Stimulated activated CD4-positive, alpha-beta T cell treated with anti-CD3 and anti-CD28 coated beads, Interleukin-15, amount 100 ng/mL, for 48 hours (primary cell): ENCODE measurements at places on chromosomes 2 and 18.

DNA sequence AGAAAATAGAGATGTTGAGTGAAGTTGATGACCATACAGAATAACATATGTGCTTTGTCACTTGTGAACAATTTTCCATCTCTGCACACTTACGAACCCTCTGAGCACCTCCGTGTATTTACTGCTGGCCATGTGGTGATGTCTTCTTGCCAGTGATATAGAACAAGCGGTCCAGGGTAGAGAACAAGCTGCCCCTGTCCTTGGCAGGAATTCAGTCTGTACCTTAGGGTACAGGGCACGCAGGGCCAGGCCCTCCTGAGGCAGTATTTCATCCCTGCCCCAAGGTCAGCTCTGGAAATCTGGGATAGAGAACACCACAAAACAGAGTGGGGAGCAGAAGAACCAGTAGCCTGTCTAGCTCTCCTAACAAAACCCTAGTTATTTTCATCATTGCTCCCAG, 44.6 kb downstream of the CDCA7 start:
- DNase-seq: no peak

GRCh38 chr2:171210864-171211431, 50.3 kb upstream of the TLK1 start:
- peak; percentile 12 for DNase-seq

- DNase-seq: no peak
Observed at GRCh38 chr2:233892793-233893192, 24.4 kb upstream of the TRPM8 start.

GRCh38 chr18:8084160-8084559, 517.0 kb downstream of the PTPRM start:
- no peak for DNase-seq

DNA sequence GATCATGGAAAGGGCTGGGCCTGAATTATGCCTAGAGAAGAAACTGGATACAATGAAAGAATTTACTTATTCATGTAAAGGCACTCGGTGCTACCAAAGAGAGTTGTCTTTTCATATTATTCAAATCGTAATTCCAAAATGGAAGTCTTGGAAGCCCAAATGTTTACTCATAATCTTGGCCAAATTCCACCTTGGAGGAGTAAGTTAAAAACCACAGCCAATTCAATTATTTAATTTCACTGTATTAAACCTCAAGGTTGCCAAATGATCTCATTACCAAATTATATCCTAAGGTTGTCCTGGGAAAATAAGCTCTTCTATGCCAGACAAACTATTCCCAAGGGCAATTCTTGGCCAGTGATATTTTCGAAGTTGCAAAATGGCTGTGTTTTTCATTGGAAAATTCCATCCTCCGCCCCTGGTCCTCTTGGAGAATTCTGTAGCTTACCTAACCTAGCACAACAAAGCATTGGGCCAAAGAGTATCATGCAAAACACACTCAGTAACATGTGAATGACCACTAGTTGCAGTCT, 11.1 kb upstream of the VPS4B start:
- DNase-seq: no peak

DNA sequence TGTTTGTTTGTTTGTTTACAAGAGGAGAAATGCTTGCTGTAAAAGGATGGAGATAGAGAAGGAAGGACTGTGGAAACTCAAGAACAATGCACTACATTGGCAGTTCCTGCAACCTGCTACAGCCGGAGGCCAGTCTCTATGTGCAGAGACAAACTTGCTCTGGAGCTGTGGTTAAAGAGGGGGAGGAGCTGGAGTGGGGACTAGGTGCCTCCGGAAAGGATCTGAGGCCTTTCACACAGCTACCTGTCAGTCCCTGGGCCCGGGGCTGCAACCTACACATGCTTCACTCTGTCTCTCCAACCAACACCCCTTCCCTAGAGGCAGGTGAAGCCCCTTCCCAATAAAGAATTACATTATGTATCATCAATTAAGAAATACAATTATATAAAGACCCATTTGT, 1234.0 kb upstream of the ZEB2 start:
- DNase-seq: no peak

GRCh38 chr2:60366135-60366712, 187.2 kb downstream of the BCL11A start:
- no peak for DNase-seq
